ENCODE measurements at places on chromosomes 2 and 18. TPM values are rescaled to one million over a fixed set of nuclear protein-coding genes. Genes with fewer than 3 reads are reported as not detected.

DLX2 gene
- polyA plus RNA-seq: not detected

GBX2 gene
- polyA plus RNA-seq: 0.52 TPM

TACR1 gene
- 0.47 TPM for polyA plus RNA-seq

CEP192 gene
- 11.2 TPM for polyA plus RNA-seq

NPPC gene
- polyA plus RNA-seq: 86.3 TPM

USP40 gene
- polyA plus RNA-seq: 12.2 TPM
